Stimulated activated CD8-positive, alpha-beta memory T cell treated with anti-CD3 and anti-CD28 coated beads, Interleukin-15, amount 100 ng/mL, for 1 hour (primary cell): ENCODE measurements at places on chromosomes 6 and 20.

- DNase-seq, result no peak
Observed at GRCh38 chr20:18988701-18989100, 175.1 kb downstream of the SCP2D1 start.

DNA sequence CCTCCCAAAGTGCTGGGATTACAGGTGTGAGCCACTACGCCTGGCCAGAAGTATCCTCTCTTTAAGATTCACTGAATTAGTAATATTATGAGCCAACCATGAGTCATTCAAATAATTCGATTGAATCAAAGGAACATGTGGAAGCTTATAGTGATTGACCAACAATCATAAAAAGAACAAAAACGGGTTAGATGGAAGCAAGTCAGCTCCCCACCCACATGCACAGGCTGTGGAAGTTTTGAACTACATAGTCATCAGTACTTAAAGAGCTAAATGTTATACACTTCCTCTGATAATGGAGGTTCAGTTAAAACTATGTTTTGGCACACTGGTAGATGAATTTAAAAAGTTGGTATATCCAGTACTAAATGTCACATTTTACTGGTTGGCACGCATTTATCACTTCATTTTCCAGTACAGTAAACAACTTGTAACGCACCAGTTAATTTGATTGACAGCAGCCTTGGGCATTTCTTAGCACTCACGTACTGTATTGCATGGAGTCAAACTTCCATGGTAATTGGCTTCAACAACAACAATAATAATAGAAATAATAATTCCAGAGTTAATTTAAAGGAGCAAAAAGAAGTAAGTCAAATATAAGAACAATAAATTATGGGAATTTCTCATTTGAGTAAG is 1107.3 kb upstream of the MAP3K7 start:
- DNase-seq, result no peak

- DNase-seq, result no peak
Observed at GRCh38 chr20:41475503-41475902, 108.9 kb upstream of the EMILIN3 start.

- no peak for DNase-seq
Observed at GRCh38 chr6:168999392-168999791, 254.3 kb downstream of the THBS2 start.

DNA sequence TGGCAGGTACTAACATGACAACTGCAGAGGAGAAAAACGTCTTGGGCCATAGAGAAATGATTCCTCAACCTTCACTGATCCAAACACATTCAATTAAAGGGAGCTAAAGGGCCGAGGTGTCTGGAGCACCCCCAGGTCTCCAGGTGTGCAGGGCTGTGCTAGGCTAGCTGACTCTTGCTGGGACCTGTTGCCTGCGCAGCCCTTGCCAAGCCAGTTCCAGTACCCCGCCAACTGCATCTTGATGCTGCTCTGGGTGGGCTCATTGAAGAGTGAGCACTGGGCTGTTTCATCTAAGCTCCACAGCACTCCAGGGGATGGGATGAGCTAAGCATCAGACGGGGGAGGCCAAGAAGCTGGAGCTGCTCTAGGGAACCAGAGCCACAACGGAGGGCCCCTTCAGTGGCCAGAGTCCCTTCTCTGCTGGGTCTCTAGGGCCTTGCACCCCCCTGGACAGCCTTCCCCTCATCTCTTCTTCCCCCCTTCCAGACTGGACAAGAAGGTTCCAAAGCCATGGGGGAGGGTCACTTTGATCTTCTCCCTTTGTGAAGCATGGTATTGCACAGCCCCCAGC is 15.9 kb downstream of the LEMD2 start:
- DNase-seq, result no peak

DNA sequence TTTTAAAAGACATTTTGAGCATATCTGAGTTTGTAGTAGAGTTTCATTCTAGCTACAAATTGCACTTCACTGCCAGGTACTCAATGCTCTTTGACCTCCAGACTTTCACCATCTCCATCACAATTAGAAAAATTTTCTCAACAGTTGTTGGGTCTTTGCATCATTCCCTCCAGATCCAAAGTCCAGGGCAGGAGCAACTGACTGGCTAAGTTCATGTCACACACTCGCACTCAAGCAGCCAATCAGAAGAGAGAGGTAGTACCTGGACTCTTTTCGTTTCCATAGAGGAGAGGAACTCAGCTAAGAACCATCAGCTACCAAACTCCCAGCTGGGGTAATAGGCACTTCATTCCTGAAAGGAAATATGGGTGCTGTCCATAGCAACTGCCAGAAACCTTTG is 9.0 kb downstream of the SPINT3 start:
- DNase-seq, result no peak

DNA sequence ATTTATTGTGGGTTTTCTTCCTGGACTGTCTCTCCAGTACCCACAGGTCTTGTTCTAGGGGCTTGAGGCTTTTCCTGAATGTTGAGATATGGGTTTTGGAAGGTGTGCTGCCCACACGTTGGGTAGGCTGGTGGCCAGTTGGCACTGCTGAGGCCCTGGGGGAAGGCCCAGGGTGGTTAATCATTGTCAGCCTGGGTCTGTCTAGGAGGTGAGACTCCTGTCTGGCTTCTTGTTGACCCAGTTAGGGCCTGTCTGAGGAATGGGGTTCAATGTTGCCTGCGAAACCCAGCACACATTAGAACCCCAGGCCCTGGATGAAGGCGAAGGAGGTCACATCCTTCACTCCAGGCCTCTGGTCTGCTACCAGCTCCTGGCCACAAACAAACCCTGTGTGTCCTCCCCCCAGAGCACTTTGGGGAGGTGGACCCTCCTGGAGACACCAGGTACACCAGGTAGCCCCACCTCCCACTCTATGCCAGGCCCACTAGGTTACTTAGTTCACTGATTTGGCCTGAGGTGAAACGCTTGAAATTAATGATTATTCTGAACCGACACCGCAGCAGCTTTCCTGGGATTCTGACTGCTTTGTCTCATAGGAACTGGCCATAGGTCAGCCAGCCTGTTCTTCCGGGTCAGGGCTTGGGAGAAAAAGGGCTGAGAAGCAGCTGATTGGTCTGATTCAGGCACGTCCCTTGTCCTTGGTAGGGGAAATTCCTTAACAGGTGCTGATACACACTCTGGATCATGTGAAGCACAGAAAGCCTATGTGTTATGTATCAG is 15.2 kb downstream of the DNMT3B start:
- DNase-seq, result no peak

DNA sequence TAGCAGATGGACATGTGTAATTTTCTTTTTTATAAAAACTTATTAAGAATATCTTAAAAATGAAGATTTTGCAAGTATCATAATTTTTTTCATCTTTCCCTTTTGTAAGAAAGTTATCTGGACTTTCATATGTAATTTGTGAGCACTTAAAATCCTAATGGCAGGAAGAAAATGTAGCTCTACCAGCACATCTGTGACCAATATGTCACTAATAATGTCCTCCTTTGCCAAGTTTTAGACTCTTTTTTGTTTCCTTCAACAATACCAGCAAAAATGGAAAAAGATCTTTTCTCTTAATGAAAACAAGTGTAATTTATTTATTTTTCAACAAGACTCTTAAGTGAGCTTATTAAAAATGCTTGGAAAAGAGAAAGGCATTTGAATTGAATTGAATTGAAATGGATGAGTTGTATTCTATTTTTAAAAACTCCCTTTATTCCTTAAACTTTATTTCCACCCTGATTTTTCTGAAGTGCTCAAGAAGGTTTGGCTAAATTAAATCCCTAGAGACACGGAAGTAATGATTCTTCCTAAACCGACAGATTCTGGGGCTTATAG is 110.7 kb downstream of the KIF6 start:
- DNase-seq, result no peak

DNA sequence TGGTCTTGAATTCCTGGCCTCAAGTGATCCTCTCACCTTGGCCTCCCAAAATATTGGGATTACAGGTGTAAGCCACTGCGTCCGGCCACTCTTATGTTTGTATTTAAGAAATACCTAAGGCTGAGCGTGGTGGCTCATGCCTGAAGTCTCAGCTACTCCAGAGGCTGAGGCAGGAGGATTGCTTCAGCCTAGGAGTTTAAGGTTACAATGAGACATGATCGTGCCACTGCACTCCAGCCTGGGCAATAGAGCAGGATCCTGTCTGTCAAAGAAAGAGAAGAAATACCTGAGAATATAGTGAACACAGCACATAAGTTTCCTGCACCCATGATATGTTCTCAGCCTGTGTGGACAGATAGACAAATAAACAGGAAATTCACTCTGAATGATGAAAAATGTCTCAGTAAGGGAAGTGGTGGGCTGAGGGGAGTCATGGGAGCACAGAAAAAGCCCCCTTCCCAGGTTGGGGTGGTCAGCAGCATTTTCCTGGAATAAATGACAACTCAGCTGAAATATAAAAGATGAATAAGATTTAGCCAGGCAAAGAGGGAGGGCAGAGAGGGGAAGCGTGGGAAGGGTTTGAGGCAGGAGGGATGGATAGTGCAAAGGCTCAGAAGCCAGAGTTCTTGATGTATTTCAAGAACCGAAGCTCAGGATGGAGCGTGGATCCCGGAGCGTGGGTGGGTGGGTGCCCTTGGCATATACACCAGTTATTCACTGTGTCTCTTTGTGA is 13.8 kb upstream of the MMP9 start:
- no peak for DNase-seq

DNA sequence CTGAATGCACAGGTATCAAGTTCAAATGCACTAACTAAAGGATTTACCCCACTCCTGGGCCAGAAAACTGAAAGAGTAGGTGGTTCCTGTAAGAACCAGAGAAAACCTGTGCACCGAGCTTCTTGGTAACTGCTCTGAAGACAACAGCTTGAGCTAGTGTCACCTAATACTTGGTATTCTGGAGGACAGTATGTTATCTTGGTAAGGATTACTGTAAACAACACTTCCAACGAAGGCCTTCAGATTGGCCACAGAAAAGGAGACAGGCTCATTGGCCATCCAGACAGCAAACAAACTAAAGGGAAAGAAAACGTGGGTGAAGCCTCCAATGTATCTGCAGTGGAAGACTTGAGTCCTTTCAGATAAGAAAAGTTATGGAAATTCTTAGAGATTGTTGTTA is 61.5 kb downstream of the GMPR start:
- DNase-seq, result no peak

DNA sequence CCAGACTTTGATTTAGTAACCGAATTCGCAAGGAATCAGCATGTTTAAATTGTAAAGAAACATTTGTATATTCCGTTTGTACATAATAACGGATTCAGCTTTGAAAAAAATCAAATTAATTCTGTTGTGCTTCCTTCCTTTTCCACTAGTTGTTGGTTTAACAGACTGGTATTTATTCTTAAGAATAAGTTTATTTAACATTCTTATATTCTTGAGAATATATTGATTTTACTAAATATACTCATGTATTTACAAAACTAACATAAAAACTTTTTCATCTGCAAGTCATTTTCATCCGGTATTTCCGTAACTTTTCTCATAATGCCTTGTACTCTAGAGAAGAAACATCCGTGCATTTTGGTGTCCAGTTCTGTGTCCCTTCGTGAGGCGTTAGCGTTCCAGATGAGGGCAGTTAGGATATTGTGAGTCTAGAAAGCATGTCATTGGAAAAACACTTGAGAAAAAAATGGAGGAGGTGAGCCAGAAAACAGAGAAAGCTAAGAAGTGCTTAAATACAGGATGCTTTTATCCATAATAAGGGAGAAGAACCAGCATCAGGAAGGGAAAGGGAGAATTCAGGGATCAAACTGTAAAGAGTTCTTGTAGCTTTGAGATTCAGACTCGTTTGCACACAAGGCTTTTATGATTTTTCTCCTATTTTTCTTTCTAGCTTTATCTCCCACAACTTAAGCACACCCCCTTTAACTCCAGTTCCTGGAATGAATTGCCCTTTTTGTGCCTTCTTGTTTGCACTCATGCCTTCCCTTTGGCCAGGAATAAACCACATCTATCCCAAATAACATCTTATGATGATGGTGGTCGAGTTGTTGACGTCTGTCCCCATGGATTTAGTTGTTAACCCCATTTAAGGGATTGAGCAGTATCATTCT is 1.8 kb downstream of the WRNIP1 start:
- no peak for DNase-seq

- DNase-seq, result no peak
Observed at GRCh38 chr20:8094850-8095249, 37.2 kb upstream of the PLCB1 start.

GRCh38 chr6:144873623-144874378 is 588.7 kb downstream of the UTRN start:
- no peak for DNase-seq

GRCh38 chr6:34953061-34954025 is 64.3 kb downstream of the ANKS1A start:
- no peak for DNase-seq

DNA sequence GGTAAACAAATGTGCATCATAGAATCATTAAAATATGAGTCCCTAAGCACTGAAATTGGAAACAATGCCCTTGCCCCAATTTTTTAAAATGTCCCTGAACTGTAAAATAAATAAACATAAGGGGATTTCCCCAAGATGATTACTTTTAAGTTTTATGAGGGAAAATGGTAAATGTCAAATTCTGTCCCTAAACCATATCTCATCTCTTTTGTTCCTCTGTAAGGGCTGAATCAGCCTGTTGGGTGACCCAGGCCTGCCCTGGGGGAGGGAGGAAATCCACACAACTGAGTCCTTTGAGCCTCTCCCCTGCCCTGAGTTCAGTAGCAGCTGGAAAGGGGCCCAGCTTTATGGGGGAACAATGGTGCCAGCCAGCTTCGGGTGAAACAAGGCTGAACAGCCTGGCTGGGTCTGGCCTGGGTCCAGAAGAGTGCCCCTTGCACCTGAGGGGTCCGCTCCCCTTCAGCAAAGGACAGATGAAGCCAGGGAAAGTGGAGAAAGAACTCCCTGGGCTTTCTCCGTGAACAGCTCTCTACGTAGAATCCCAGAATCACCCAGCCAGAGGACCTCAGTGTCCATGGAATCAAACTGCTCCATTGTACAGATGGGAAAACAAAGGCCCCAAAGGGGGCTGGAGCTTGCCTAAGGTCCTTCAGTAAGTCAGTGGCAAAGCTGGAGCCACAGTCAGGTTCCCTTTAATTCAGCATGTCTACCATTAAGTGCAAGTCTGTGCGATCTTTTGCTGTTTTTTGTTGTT is 28.2 kb upstream of the ITCH start:
- no peak for DNase-seq

DNA sequence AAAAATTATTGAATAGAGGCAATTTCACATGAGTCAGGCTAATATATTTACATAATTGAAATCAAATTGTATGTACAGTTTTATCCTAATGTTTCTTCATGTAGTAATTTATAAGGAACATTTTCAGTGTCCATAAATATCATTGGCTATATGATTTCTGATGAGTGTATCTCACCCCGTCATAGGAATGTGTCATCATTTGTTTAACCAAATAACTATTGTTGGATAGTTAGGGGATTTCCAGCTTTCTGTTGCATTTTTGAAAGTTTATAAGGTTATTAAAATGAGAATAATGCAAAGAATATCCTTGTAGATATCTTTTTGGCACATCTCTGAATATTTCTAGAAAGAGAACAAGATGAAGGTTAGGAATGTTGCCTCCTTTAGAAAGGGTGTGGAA is 39.0 kb downstream of the SYTL3 start:
- DNase-seq, result no peak
